Activated naive CD4-positive, alpha-beta T cell treated with anti-CD3 and anti-CD28 coated beads, Interleukin-2, amount 50 U/mL, for 16 hours (primary cell): ENCODE measurements at places on chromosomes 5 and 9.

DNA sequence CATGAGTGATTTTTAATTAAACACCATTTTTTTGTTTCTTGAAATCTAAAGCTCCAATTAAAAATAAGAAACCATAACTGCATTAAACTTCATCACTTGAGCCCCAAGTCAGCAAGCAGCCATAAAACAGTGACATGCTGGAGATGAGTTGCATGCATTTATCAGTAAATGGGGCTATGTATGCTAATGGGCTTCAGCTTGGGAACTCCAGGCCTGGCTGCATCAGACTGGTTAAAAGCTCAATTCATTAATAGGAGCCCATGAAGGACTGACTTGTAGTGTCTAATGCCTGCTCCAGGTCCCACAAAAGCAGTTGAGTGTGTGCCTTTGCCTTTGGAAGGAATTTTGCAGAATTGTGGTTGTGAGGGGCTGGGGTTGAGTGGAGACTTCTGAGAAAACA, 33.6 kb upstream of the GPR151 start:
- no peak for DNase-seq

- DNase-seq = no peak
Observed at GRCh38 chr5:167764641-167765289, 526.7 kb upstream of the WWC1 start.

- no peak for DNase-seq
Observed at GRCh38 chr5:154523709-154524108, 45.7 kb upstream of the HAND1 start.

DNA sequence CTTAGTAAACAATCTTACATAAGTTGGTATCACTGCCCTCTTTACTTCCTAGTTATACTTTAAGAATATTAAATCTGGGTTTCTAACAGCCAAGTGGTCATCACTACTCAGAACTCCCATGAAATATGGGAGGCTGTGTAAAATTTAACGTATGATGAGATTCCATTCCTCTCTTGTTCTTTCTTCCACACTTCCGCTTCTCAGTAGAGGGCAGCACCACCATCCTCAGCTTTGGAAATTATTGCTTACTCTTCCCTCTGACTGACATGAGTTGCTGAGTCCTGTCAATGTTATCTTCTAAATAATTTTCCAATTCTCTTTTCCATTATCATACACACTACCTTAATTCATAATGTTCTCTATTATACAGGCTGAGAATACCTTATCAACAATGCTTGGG, 194.0 kb downstream of the RFX3 start:
- DNase-seq = no peak

DNA sequence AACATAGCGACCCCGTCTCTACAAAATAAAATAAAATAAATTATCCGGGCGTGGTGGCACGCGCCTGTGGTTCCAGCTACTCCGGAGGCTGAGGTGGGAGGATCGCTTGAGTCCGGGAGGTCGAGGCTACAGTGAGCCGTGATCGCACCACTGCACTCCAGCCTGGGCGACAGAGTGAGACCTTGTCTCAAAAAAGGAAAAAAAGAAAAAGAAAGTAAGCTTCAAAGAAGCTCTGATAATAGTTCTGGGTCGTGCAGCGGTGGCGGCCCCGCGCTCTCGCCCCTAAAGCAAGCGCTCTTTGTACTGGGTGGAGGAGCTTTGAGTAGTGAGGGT, 6.8 kb downstream of the TLX3 start:
- no peak for DNase-seq
